Calu3 (cell line): ENCODE measurements at places on chromosomes 7 and 10.

- DNase-seq, result no peak
- H3K27ac ChIP-seq, result no peak overlapping the region
- H3K4me1 ChIP-seq, result no peaks in the 10 kb centered on the region
- H3K36me3 ChIP-seq, result peaks cover 4% of the 10 kb centered on the region
- no peaks in the 10 kb centered on the region for H3K27me3 ChIP-seq
- H3K4me3 ChIP-seq, result no peak overlapping the region
Observed at GRCh38 chr10:83677795-83678194, 461.5 kb upstream of the GHITM start.

DNA sequence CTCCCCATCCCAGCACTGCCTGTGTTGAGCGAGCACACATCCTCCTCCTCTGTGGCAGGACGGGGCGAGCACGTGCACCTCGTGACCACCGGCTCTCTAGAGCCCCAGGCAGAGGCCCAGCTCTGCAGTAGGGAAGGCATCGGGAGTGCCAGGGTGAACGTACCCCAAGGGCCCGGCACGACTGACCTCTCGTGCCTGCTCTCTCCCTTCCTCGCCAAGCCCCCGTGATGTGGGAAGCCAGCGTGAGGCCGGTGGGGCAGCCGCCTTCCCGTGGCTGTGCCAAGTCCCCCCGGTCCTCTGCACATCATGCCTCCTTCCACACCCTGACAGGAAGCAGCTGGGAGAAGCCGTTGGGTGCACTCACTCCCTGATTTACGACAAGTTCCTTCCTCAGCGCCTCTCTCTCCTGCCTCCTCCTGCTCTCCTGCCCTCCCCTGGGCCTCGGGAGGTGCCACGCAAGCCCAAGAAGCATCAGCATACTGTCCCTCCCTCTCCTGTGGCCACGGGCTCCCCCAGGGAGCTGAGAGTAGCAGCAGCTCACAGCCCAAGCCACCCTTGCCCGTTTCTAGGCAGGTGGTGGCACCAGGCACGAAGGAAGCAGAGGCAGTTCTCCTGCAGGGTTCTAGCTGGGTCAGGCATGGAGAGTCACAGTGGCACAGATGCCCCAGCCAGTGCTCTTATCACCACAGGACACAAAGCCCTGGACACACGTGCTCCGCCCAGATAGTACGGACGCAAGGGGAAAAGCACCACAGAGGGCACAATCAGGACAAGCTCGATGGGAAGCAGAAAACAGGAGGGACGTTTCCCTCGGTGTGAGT lies 47.0 kb downstream of the AMZ1 start:
- no peak overlapping the region for H3K4me3 ChIP-seq
- H3K27ac ChIP-seq, result no peak overlapping the region
- no peak for DNase-seq
- no peaks in the 10 kb centered on the region for H3K27me3 ChIP-seq

DNA sequence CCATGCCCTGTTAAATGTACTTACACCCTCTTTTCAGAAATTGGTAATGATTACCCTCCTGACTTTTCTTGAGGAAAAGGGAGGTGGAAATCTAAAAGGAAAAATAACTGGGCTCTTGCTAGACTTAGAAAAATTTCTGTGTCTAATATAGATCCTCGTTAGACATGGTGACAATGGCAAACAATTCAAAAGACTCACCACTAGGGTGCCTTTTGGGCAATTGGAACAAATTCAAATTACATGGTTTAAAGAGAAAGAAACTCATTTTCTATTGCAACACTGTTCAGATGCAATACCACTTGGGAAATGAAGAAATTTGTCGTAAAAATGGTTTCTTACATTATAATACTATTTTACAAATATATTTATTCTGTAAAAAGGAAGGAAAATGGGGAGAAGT lies 950.1 kb downstream of the GRM8 start:
- H3K27ac ChIP-seq, result no peak overlapping the region
- no peaks in the 10 kb centered on the region for H3K36me3 ChIP-seq

DNA sequence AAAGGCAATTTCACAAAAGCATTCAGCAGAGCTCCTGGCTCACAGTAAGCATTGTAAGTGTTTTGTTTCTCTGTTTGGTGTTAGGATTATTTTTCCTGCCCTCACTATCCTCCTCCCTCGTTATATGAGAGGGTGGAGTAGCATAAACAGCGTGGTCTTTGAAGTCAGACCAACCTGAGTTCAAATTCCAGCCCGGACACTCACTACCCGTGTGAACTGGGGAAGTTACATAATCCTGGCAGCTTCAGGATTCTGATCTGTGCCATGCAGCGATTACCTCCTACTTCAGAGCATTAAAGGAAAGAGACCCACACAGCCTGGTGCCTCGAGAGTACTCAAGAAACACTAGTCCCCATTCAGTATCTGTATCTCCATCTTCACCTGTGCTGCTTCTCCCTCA lies 386.5 kb downstream of the INHBA start:
- no peaks in the 10 kb centered on the region for H3K27me3 ChIP-seq
- no peak for DNase-seq
- peaks cover 13% of the 10 kb centered on the region for H3K4me1 ChIP-seq
- no peak overlapping the region for H3K4me3 ChIP-seq
- H3K36me3 ChIP-seq, result no peaks in the 10 kb centered on the region
- no peak overlapping the region for H3K27ac ChIP-seq

- no peaks in the 10 kb centered on the region for H3K4me1 ChIP-seq
- no peaks in the 10 kb centered on the region for H3K36me3 ChIP-seq
- H3K27me3 ChIP-seq, result peaks cover 53% of the 10 kb centered on the region
- H3K27ac ChIP-seq, result no peak overlapping the region
- no peak overlapping the region for H3K4me3 ChIP-seq
Observed at GRCh38 chr10:15461353-15462108, 90.4 kb upstream of the FAM171A1 start.

DNA sequence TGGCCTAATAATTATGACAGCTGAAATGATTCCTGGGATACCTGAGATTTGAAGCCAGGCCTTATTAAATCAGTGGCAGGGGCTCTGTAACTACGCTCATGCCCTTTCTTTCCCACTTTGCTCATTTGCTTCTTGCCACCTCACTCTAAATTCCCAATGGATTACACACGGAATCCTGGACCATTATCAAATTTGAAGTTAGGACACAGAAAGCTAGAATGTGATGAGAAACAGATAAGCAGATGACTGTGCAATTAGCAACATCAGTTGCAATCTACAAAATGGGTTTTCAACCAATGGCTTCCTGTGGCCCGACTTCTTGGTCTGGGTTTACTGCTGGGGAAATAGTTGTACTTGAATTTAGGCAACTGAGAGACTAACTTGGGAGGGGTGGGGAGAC lies 374.3 kb downstream of the INHBA start:
- H3K27ac ChIP-seq, result no peak overlapping the region
- no peaks in the 10 kb centered on the region for H3K4me1 ChIP-seq
- H3K36me3 ChIP-seq, result no peaks in the 10 kb centered on the region
- no peak for DNase-seq
- no peak overlapping the region for H3K4me3 ChIP-seq

DNA sequence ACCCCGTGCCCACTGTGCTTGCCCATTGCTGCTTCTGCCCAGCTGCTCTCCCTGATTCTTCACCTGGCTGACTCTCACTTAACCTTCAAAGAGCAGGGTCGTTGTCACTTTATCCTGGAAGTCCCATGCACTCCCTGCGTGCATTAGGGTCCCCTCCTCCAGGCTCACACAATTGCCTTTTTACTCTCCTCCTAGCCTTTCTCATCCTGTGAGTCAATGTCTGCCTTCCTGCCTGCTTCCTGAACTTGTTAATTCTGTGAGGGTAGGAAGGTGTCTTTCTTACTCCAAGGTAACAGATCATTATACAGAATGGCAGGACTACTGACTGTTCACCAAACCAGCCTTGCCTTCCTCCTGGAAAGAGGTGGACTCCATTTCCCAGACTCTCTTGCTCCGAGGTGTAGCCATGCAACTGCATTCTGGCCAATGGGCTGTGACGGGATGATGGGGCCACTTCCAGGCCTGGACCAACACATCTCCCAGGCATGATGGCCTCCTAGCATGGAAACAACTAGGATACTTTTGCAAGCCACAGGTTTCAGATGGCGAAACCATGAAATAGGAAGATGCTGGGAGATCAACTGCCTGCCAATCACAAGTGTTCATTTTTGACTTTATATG lies 54.7 kb downstream of the ARHGAP22 start:
- H3K4me3 ChIP-seq, result no peak overlapping the region
- peaks cover 39% of the 10 kb centered on the region for H3K27me3 ChIP-seq
- no peak for DNase-seq

DNA sequence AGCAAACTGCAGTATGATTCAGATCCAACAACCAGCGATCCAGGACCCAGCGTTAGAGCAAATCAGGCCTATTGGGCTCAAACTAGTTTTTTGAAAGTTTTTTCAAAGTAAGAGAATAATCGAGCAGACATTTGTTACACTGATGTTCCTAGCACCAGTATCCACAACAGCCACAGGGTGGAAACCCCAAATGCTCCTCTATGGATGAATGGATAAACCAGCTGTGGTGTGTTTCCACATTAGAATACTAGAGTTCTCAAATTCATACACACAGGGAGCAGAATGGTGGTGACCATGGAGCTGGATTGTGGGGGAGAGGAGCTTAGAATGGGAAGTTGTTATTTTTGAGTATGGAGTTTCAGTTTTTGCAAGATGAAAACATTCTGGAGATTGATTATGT lies 60.7 kb downstream of the PDIA4 start:
- no peak overlapping the region for H3K27ac ChIP-seq
- H3K4me1 ChIP-seq, result peaks cover 12% of the 10 kb centered on the region
- peaks cover 9% of the 10 kb centered on the region for H3K27me3 ChIP-seq
- no peak for DNase-seq

DNA sequence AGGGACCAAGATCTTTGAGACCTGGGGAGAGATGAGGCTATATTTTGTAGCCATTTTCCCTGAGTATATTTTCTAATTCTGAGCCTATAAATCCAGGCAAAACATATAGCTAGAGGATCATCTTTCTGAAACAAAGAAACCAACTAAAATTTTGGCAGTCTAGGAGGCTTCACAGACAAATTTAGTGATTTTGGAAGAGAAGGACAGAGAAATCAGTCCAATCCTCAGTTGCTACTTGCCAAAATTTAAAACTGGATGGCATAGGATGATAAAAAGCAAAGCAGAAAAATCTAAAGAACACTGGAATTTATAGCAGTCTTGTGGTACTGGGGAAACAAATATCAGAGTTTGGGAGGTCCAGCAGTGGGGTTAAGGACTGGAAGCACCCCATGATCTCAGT lies 43.4 kb upstream of the POM121L12 start:
- no peak overlapping the region for H3K4me3 ChIP-seq
- H3K27ac ChIP-seq, result no peak overlapping the region
- no peaks in the 10 kb centered on the region for H3K27me3 ChIP-seq
- DNase-seq, result no peak
- no peaks in the 10 kb centered on the region for H3K4me1 ChIP-seq

DNA sequence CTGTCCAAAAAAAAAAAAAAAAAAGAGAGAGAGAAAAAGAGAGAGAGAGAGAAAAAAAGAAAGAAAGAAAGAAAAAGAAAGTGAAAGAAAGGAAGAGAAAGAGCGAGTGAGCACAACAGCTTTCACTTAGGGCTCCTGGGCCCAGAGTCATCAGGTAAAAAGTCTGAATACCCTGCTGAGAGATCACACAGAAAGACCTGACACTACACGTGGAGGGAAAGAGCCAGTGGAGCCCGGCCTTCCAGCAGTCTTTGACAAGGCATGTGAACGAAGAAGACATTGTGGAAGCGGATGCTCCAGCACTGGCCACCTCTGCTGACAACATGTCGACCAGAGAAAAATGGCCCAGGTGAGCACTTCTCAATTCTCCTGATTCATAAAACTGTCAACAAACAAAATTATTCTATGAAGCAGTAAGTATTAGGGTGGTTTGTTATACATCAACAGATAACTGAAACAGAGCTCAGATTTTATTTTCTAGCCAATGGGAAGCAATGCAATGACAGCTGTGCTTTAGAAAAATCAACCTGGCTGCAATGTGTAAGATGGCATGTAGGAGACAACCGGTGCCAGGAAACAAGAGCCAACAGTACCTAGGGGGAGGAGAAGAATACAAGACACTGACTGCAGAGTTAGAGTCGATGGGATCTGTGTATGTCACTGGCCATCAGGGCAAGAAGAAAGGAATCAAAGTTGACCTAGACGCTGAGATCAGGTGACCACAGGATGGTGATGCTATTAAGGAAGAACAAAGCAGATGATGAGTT lies 4.4 kb downstream of the RNF216 start:
- no peak overlapping the region for H3K27ac ChIP-seq
- peaks cover 31% of the 10 kb centered on the region for H3K4me1 ChIP-seq
- peaks cover 42% of the 10 kb centered on the region for H3K36me3 ChIP-seq
- DNase-seq, result no peak
- H3K27me3 ChIP-seq, result no peaks in the 10 kb centered on the region

DNA sequence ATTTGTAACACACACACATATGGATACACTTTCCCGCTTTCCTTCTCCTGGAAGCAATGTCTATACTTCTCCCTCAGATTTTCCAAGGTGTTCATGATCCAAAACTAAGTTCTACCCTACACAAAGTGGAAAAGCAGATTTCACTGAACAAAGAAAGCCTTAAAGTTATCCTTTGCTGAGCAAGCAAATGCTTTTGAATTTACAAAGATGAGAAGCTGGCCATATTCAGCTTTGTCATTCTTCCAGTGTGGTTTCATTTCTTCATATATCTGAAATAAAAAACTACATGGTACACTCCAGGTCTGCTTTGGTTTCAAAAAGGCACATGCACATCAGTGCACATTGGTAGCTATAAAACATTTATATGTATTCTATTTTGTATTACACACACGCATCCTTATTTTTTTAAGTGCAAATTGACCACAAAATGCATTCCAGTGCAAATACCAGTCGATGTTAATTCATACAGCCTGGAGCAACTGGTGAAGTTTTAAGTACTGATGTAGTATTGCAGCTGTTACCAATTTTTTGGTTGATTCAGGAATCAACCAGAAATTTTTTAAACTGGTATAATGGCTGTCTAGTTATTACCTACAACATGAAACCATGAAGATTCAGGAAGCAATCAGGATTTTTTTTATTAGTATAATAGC lies 65.5 kb upstream of the SRPK2 start:
- DNase-seq, result no peak
- H3K36me3 ChIP-seq, result peaks cover 26% of the 10 kb centered on the region
- H3K27ac ChIP-seq, result no peak overlapping the region
